Fibroblast of the aortic adventitia (primary cell): ENCODE measurements at places on chromosomes 11 and 22. TPM values are rescaled to one million over a fixed set of nuclear protein-coding genes. Genes with fewer than 3 reads are reported as not detected.

Gene BIRC3
- total RNA-seq: 0.16 and 2.4 TPM in 2 replicates

Gene ALKBH3
- total RNA-seq: 36.7 and 47.1 TPM in 2 replicates

Gene ZC3H7B
- total RNA-seq: 33.3 and 45.9 TPM in 2 replicates

Gene CRYBA4
- total RNA-seq: not detected in 2 replicates

Gene PTDSS2
- 28.7 and 51.6 TPM in 2 replicates for total RNA-seq

Gene OR5D18
- total RNA-seq: not detected in 2 replicates

Gene PTH
- total RNA-seq: not detected in 2 replicates

Gene WNT7B
- total RNA-seq: 0.18 TPM in 1 of 2 replicates, not detected in the other

Gene OR5A2
- total RNA-seq: under 0.01 TPM in 1 of 2 replicates, not detected in the other

Gene OR9I1
- 0.41 TPM in 1 of 2 replicates, not detected in the other for total RNA-seq

Gene DNHD1
- total RNA-seq: 6.7 and 8.2 TPM in 2 replicates

Gene EFCAB6
- total RNA-seq: 2.5 and 2.7 TPM in 2 replicates

Gene SHISAL1
- 0.98 and 11.4 TPM in 2 replicates for total RNA-seq

DNA sequence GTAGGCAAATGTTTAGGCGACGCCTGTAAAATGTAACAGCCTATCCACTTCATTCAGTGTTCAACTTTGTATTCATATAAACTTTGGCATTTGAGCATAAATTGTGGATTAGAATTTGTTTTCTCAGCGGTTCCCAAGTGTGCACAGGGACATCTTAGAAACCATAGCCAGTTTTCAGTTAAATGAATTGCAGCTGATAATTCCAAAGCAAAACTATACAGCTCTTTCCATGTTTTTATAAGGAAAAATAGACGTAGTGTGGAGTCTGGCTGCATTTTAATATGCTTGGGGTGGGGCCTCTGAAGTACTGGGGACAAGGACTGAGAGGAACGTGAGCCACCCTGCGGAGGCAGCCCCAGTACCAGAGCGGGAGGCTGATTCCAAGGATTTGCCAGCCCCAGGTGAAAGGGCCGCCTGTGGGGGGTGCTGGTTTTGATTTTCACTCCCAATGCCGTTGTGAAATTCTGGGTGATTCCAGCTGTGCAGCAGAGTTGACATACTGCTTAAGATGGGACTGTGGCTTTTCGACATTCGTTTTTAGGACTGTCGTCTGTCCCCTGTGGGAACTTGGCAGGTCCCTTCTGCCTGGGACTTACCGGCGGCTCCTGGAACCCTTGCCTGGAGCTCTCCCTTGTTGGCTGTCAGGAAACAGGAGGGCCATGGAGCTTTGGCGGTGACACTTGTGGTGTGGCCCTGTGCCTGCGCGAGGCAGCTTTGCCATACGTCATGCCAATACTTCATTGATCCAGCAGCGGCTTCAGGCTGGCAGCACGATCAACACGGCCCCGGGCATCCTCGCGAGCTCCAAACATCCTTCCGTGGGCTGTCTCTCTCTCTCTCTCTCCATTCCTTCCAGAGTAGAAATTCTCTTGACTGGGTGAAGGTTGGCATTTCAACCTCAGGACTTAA lies 370.9 kb downstream of the TBC1D22A start:
- no peak for DNase-seq

- no peak for DNase-seq
These were observed 93.6 kb upstream of the ISX start for GRCh38 chr22:34972191-34972897.

DNA sequence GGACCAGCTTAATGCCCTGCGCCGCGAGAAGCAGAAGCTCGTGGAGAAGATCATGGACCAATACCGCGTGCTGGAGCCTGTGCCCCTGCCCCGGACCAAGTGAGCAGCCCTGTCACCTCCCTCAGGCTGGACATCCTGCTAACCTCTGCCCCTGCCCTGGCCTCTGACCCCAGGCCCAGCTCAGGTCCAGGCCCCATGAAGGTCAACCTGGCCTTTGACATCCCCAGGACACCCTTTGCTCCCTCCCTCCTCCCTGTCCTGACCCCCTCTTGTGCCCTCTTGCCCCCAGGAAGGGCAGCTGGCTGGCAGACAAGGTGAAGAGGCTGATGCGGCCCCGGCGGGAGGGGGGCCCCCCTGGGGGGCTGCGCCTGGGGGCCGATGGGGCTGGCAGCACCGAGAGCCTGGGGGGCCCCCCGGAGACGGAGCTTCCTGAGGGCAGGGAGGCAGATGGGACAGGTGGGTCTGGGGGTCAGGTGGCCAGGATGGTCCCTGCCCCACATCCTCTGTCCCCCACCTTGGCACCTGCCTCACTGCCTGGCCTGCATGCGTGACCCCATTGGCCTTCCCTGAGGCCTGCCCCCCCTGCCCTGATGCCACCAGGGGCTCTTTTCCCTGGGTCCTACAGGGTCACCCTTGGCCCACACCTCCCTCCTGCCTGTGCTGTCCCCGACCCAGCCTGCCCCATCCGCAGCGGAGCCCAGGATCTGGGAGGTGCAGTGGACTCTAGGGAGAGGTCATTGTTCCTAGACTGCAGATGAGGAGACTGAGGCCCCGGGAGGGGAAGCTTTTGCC lies 5.1 kb upstream of the RPS6KA4 start:
- no peak for DNase-seq

- peak; percentile 96 for DNase-seq
These were observed 1.8 kb upstream of the CCND1 start for GRCh38 chr11:69638941-69639681.

GRCh38 chr11:61785837-61786402 lies 6.5 kb downstream of the TMEM258 start:
- DNase-seq: no peak

DNA sequence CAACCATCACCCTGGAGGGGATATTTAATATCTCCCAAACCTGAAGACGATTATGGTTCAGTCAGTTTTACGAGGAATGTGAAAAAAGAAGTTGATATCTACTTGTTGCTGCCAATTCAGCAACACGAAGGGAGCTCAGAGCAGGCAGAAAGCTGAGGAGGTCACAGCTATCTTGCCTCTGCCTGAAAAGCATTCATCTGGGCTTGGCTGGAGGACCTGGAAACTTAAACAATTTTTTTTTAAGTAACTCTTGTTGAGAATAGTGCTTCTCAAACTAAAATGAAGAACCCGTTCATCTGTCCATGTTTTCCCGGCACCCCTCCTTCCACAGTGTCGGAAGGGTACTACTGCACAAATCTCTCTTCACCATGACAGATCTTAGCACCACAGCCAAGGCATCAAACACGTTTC lies 98.9 kb downstream of the MICAL3 start:
- DNase-seq: peak; percentile 51

DNA sequence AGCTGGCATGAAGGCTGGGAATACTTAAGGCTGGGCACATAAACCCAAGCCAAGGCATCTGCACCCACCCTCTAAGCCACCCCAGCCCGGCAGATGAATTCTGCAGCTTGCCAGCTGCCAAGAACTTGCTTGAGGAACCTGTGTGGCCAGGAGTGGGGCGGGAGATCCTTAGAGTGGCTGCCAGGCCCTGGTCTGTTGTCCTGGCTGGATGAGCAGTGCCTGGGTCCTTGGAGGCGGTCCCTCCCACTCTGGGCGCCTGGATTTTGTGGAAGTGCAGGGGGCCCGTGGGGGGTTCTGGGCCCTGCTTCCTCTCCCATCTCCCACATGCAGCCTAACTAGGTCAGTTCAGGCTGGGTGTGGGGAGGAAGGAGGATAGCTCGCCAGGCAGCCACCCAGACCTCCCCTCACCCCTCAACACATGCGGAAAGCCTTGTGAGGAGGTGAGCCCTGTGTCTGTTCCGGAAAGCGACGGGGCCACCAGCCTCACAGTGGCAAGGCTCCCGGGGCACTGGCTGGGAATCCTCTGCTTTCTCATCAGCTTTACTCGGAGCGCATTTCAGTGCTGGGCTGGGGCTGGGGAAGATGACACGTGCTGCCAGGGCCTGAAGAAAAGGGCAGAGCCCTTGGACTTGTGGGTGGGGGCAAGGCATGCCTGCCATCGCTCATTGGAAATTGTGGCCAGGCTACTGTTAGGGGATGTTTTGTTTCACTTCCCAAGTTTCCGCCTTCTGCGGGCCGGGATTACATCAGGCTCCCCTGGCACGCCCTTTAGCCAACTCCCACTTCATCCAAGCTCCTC lies 8.4 kb downstream of the DAGLA start:
- peak; percentile 88 for DNase-seq

GRCh38 chr11:115860246-115860645 lies 356.0 kb upstream of the CADM1 start:
- DNase-seq: no peak

DNA sequence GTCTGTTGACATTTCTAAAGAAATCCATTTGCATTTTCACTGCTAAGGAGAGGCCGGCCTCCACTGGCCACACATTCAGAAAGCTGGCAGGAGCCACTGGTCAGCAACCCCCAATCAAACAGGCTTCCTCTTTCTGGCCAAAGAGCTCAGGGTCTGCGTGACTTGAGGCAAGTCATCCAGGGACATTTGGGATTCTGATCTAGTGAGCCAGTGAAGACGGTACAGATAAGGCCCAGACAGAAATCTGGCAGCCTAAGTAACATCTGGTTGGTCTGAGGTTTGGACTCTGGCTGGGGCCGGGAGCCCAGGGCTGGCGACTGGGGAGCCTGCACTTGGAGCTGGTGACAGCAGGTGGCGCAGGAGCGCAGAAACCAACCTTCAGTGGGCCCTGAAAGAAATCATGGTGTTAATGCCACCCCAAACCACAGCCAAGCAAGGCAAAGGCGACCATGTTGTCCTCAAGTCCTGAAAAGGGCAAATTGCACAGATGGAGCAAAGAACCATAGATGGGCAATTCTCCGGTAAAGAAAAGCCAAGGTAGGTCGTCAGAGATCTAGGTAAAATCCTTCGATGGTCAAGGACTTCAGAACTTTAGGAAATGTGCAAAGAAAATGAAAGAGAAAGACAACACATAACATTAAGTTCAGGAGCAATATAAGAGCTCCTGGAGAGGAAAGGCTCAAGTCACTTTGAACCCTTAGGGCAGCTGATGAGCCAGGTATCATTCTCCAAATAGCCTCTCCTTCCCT lies 99.4 kb upstream of the BLID start:
- peak; percentile 100 for DNase-seq

GRCh38 chr11:115324581-115325432 lies 179.4 kb downstream of the CADM1 start:
- DNase-seq: peak; percentile 23

GRCh38 chr22:19800761-19801244 lies 40.2 kb downstream of the TBX1 start:
- peak; percentile 25 for DNase-seq

DNA sequence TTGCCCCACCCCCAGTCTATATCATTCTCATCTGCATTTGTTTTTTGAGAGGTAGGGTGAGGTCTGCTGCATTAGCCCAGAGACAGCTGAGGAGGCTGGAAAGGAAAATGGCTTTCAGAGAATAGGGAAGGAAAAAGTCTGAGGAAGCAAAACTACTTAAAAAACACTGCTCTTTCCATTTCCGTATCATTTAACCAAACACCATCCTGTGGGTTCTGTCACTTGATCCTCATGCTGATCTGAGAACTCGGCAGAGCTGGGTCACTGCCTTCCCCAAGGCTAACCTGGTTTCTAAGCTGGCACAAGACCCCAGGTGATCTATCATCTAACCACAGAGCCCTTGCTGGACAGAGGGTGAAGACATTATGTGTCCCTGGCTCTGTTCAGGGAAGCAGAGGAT lies 1.2 kb downstream of the FOLR2 start:
- no peak for DNase-seq

- no peak for DNase-seq
These were observed 61.3 kb downstream of the ELFN2 start for GRCh38 chr22:37365950-37366349.

- peak; percentile 70 for DNase-seq
These were observed 2.2 kb downstream of the SLC25A22 start for GRCh38 chr11:795634-796564.

GRCh38 chr11:65221026-65221425 lies 39.3 kb downstream of the CAPN1 start:
- DNase-seq: no peak

DNA sequence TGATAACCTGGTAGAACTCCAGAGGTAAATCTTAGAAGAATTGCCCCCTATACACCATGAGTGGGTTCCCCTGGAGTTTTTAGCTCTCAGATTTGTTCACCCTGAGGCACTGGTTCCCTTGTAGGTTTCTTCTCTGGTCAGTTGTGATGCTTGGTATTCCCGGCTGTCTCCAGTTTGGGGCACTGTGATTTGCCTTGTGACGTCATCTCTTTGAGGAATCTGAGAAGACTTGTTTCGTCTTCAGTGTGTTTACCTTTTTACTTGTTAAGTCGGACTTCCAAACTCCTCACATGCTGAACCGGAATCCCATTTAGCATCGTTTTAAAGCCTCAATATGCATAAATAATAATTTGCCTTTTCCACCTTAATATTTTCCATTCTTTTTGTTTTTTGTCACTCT lies 54.4 kb downstream of the CECR2 start:
- DNase-seq: no peak

DNA sequence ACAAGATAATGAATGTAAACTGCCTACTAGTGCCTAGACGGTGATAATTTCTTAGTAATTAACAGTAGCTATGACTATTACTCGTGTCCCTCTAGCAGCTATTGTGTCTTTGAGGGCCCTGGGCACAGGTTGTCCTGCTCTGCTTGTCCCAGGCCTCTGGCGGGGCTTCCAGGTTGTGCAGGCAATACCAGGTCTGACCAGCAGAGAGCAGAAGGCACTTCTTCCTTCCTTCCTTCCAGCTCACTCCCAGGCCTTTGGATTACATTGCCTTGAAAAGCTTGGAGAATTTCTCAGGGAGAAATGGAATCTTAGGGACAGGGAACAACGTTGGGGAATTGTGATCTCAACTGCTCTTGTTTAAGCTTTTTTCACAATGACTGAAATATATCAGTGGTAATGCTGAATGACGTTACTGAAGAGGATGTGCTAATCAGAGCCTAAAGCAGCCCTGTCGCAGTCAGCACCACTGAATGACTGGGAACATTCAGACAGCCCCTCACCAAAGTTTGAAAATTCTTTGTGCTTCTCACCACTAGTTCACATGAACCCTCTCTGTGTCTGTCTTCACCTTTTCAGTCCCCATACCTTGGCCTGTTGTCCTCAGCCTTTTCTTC lies 8.4 kb upstream of the CCKBR start:
- DNase-seq: peak; percentile 70

DNA sequence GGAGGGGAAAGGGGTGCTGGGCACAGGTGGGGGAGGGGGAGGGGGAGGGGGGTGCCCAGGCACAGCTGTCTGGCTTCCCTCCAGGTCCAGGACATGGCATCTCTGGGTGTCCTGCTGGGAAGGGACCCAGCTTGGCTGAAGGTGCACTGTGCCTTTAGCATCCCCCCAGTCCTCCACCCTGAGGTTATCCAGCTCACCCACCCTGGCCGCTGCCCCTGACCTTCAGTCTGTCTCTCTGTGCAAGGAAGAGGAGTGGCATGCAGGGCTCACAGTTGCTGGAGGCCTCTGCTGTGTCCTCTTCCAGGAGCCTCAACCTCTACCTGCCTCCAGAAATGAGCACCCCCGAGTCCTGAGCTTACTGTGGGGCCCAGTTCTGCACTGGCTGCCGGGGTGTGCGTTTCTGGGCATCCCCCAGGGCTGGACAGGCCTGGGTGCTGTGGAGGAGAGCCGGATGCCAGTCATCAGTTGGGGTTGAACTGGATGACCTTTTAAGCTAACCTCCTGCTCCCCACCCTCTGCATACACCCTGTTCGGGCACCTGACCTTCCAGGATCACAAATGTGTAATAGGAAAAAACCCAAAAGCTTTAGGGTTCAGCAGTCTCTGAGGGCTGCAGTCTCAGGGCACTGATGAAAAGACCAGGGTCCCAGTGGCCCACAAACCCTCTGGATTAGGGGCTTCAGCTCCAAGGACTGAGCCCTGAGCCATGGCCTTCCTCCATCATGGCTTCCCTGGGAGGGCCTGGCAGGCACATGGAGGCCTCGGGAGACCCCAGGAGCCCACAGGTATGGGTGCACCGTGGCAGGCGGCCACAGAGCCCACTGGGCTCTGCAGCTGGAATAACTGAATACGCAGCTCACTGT lies 9.6 kb upstream of the CTSD start:
- no peak for DNase-seq

GRCh38 chr22:44084044-44084772 lies 60.1 kb downstream of the PARVB start:
- DNase-seq: no peak
